Type B pancreatic cell (in vitro differentiated cells): ENCODE measurements at places on chromosomes 5 and 9. TPM values are rescaled to one million over a fixed set of nuclear protein-coding genes. Genes with fewer than 3 reads are reported as not detected.
A peak's percentile ranks its signal among the peaks of the same experiment; 100 is the strongest.

DNA sequence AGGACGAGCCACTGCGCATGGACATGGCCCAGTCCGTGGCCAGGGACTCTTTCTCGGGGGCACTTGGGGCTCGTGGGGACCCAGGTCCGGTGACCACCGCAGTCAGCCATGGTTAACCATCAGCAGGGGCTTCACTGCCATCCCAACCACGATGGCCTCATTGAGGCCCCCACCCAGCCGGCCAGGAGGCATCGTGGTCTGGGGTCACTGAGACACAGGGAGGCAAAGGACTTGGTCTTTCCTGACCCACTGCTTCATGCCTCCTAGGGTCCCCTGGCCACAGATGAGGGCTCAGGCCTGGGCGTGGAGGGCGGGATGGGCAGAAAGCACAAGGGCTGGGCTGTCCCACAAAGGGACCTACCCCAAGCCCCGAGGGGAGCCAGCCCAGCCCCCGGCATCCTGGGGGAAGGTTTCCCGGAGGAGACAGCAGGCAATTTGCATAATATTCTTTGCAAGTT, 6.6 kb downstream of the NACC2 start:
- no peak for DNase-seq

BTNL3 gene
- total RNA-seq: 0.82 and 2.7 TPM in 2 replicates

LVRN gene
- 0.19 TPM in 1 of 2 replicates, not detected in the other for total RNA-seq

DNA sequence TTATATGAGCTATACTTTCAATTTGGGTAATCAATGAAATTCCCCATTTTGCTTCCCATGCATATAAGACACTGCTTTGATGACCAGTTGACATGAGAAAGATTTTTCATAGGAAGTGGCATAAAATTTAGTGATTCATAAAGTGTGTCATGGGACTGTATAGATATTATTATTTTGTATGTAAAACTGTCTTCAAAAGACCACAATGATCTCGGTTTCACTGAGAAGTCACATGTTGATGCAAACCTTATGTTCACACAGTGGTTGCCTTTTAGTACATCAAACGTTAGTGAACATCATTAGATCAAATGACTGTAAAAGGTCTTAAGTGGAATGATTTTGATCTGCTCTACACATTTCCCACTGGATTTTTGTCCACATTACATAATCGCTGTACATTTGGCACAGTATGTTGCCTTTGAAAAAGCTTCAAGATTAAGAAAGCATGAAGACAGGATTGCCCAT, 349.2 kb upstream of the MEF2C start:
- DNase-seq: no peak

LCN12 gene
- 7.9 and 8.3 TPM in 2 replicates for total RNA-seq

GRXCR2 gene
- 0.24 TPM in 1 of 2 replicates, not detected in the other for total RNA-seq

GRCh38 chr9:72880821-72881220, 72.0 kb downstream of the ALDH1A1 start:
- no peak for DNase-seq

DNA sequence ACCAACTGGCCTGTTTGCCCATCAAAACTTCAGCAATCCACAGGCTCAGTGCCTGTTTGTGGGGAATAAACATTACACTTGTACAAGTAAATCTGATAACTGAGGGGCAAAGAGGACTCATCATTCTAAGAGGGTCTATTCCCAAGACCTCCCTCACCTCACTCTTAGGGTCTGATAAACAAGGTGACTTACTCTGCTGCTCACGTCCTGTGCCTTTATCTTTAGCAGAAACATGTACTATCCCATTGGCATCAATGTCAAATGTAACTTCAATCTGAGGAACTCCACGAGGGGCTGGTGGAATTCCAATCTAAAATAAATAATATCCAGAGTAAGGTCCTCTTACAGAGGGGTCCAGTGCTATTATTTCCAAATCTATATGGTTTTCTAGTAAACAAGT, 14.6 kb upstream of the ETF1 start:
- no peak for DNase-seq

GRCh38 chr5:167050568-167051401, 1240.7 kb upstream of the WWC1 start:
- DNase-seq: no peak

- DNase-seq: no peak
These were observed 33.5 kb upstream of the CRB2 start for GRCh38 chr9:123322273-123323195.

GCNT4 gene
- total RNA-seq: 7.1 and 8.3 TPM in 2 replicates

DNA sequence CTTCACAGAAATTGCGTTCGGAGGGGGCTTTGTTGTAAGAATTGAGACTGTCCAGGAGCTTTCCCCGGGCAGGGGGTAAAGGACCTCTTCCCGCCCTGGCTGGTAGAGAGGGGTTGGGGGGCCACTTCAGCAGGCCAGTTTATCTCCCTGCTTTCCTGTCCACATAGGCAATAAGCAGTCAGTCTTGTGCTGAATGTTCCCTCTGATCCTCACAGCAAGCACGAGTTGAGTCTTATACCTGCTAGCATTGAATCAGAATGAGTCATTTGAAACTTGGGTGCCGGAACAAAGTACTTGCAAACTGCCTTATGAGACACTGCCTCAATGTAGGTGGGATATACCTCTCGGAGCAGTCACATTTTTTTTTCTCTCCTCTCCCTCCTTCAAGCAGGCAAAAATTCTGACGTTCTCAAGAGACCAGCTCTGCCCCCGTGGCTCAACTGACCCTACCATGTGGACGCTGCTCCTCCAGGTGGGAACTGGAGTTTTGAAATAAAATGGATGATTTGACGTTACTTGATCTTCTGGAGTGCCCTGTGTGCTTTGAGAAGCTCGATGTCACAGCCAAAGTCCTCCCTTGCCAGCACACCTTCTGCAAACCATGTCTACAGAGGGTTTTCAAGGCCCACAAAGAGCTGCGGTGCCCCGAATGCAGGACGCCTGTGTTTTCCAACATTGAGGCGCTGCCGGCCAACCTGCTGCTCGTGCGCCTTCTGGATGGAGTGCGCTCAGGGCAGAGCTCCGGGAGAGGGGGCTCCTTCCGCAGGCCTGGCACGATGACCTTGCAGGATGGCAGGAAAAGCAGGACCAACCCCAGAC, 1.3 kb downstream of the SH3RF2 start:
- no peak for DNase-seq

DNA sequence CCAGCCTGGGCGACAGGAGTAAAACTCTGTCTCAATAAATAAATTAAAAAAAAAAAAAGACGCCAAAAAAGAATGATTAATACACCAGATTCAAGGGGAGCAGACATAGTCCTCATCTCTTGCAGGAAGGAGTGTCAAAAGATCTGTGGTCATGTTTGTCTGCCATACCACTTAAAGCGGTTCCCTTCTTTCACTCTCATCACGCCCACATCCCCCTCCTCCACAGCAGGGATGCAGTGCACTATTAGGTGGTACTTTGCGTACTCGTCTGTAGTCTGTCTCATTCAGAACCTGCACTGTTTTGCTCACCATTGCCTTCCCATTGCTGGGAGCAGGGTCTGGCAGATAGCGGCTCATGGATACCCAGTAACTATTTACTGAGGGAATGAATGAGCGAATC, 11.2 kb downstream of the CDHR2 start:
- DNase-seq: no peak

GRCh38 chr9:126783949-126784348, 20.9 kb upstream of the ZBTB43 start:
- no peak for DNase-seq

- no peak for DNase-seq
These were observed 890.0 kb upstream of the NUDT12 start for GRCh38 chr5:104452550-104452949.

EIF4E1B gene
- not detected in 2 replicates for total RNA-seq

DNA sequence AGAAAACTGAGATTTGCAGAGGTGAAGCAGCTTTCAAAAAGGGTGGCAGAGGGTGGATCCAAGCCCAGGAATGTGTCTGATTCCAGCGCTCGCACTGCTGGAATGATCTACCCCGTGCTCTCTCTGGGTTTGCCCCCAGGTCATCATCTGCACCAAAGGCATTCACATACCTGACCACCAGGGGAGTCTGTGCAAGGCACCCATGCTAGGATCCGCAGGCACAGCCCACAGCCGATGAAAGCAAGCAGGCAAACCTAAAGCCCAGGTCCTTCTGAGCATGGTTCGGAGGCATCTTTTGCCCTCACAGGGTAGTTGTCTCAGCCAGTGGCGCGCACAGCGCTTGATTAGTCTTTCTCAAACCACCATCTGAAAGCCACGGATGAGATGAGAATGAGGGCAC, 56.6 kb downstream of the TEK start:
- DNase-seq: no peak

POLR3G gene
- 1.1 and 2.4 TPM in 2 replicates for total RNA-seq

DIMT1 gene
- total RNA-seq: 22.1 and 23.2 TPM in 2 replicates

STOM gene
- total RNA-seq: 30.7 and 35.3 TPM in 2 replicates

GRCh38 chr5:10555277-10555684, 8.6 kb upstream of the ANKRD33B start:
- DNase-seq: no peak

PPP1R26 gene
- total RNA-seq: 22.7 and 24.2 TPM in 2 replicates

ZNF367 gene
- 4.3 and 7.2 TPM in 2 replicates for total RNA-seq

PRRC1 gene
- total RNA-seq: 75.1 and 102 TPM in 2 replicates

FOXD1 gene
- 1.3 and 15.9 TPM in 2 replicates for total RNA-seq

PDE6A gene
- total RNA-seq: not detected in 2 replicates

INSL6 gene
- total RNA-seq: not detected in 2 replicates

GRCh38 chr5:178994580-178995340, at the start of gene GRM6:
Gene GRM6 (minus strand): TSS chr5:178995320. CDS start chr5:178994944, 376 bp downstream.
- no peak for DNase-seq

DNA sequence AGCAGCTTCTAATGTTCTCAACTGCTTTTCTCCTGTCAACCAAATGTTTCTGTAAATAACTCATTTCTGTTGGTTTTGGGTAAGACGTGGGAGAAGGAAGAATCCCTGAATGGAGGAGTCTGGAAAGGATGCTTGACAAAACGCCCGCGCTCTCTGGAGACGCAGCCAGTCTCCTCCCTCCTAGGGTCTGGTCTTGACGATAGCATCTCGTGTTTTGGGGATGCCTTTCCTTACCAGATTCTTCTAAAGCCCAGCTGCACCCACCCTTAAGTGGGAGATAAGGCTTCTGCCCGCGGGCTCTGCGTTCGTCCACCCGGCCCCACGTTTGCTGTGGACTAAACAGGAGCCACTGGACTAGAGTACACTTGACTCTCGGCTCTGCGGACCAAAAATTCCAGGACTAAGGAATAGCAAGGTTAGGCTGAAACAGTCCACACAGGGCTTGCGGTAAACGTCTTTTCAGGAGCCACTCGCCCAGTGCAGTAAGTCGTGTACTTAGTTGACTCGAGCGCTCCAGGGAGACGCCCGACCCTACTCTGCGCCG, 491 bp upstream of the CTSL start:
- no peak for DNase-seq

- no peak for DNase-seq
These were observed at the start of gene ARID3C for GRCh38 chr9:34628656-34629490. Gene ARID3C (minus strand): TSS chr9:34629066. CDS start chr9:34628014, 1,052 bp downstream.

DNA sequence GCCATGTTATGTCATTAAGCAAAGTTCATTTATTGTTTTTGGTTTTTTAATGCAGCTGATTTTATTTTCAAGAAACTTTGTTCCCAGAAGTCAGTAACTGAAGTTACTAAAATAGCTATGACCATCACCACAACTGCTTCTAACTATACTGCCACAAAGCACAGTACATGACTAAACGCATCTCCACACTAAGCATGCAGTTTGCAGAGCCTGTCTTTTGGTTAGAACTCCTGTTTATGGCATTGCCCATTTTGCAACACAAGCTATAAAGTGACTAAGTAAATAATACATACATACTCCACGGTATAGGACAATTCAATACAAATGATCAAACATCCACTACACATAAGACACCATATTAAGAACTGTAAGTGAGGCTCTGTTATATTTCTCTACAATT, 109.7 kb downstream of the MLLT3 start:
- DNase-seq: no peak

DNA sequence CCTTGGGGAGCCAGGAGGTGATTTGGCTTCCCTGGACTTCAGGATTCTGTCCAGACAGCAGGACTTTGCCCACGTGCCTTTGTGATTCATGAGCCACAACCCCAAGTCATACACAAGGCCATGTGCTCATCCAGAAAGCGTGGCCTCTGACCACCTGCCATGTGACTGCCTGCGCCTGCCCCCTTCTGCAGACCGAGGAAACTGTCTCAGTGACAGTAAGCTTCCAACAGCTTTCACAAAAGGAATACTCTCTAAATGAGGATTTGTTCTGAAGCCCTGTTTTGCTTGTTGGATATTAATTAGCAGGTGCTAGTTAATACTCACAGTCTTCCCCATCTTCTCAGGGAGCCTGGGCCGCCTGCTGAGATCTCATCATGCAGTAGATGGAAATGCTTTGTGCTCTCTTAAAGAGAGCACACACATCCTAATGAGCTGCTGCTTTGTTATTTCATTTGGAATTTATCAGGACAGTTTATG, 36.9 kb upstream of the ANGPTL2 start:
- DNase-seq: peak; percentile 53

GPR150 gene
- total RNA-seq: not detected in 2 replicates

DNA sequence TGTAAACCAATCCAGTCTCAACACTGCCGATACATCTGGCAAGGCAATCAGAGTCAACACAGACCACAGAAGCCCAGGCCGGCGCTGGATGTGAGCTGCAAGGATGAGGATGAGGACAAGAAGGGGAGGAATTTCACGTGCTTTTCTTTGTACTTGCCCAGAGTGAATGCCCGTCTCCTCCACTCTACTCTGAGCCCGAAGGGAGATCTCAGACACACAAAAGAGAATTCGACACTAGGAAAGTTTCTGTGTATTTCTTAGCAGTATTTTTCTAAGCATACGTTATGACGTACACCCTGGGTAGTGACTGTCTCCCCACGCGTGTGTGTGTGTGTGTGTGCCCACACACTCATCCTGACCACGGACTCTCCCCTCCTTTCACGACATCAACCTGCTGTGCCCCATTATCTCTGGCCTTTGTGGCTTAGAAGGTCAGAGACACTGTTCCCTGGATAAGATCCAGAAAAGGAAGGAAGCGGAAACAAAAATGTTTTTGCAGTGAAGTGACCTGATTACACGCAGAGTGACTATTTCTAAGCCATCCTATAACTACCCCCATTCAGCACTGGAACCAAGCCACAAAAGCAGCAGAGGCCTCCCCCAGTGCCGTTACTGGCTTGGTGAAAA, 227.3 kb upstream of the DAPK1 start:
- DNase-seq: no peak

DNA sequence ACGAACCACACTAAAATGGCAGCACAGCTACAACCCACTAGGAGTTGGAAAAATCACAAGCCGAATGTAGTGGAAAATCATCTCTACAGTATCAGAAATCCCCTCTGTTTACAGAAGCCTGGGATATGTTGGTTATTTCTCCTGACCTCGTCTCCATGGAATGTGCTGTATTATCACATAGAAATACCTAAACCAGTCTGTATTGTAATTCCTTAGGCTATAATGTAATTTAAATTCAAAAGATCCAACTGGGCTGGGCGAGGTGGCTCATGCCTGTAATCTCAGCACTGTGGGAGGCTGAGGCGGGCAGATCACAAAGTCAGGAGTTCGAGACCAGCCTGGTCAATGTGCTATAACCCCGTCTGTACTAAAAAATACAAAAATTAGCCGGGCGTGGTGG, 244.8 kb upstream of the MPDZ start:
- no peak for DNase-seq

GRCh38 chr5:26761045-26761444, 277.3 kb downstream of the CDH9 start:
- DNase-seq: no peak

IL4 gene
- total RNA-seq: not detected in 2 replicates

- no peak for DNase-seq
These were observed 93.8 kb downstream of the VPS13A start for GRCh38 chr9:77271023-77271690.

GRCh38 chr9:93108291-93109041, 12.4 kb downstream of the CARD19 start:
- no peak for DNase-seq

SMIM33 gene
- not detected in 2 replicates for total RNA-seq
